ENCODE measurements at places on chromosomes 12 and 14.
A peak's percentile ranks its signal among the peaks of the same experiment; 100 is the strongest.

DNA sequence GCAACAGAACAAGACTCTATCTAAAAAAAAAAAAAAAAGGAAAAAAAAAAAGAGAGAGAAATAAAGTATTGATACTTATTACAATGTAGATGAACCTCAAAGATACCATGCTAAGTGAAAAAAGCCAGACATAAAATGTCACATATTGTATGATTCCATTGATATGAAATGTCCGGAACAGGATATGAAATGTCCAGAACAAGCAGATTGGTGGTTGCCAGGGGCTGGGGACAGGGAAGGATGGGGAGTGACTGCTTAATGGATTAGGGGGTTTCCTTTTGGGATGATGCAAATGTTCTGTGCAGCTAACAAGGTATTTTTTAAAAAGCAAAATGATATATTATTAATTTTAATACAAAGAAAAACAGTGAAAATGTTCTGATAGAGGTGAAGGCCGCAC is 5.0 kb downstream of the HVCN1 start:
- DNase-seq, result no peak

DNA sequence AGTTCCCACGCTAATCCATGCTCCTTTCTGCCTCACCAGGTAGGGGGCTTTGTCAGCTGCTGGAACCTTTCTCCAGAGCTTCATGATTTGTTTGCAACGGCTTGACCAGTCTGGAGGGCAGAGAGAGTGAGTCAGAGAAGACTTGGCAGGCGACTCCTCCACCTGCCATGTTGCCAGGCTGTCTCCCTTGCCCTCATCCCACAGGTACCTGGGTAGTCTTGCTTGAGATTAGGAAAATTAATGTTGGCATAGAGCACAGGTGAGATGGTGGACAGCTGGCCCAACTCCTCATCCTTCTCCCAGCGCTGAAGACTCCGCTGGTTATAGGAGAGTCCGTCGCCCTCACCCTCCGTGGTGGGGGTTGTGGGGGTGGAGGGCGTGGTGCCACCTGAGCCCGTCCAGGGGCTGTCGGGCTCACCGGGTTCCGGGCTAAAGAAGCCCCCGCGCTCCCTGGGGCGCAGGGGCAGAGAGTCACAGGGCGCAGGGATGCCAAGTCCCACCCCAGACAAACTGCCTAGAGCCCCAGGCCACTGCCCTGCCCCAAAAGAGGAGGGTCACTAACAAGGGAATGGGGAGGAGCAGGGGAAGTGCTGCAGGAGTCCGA is 18.6 kb downstream of the KMT2D start:
- no peak for DNase-seq

- DNase-seq, result no peak
These were observed 42.5 kb upstream of the HMGA2 start for GRCh38 chr12:65781681-65782269.

GRCh38 chr12:121787063-121788025 is 6.1 kb downstream of the RHOF start:
- DNase-seq, result no peak

- no peak for DNase-seq
These were observed 1.9 kb upstream of the CIROP start for GRCh38 chr14:23106747-23107045.

DNA sequence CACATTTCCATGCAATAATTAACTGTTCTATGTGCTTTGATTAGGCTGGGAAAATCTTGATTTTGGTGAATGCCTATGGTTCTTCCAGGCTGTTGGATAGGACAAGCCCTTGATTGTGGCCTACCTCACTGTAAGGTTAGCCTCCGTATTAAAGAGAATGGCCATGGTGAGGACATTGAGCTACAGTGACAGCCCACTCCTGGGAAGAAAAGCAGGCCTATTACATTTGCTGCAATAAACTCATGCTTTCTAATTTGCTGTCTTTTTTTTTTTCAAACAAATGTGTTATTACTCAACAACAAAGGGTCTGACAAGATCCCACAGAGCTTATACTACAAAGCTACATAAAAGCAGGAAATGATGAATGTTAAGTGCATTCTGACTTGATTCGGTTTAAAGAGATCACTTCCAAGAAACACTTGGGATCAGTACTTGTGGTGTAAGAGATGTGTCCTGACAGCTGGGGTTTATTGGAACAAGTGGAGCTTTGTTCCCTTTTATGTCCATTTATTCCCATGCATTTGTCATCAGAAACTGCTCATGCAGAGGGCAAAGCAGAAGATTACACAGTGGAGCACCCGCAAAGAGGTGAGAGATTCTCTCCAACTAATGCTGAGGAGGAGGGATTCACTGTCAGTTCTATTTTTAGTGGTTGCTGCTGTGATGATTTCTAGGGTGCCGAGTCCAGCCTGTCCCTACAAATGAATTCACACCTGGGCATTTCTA is 29.1 kb upstream of the KCNK10 start:
- peak; percentile 5 for DNase-seq

- DNase-seq, result no peak
These were observed 12.2 kb downstream of the SLC7A7 start for GRCh38 chr14:22802860-22803686.

GRCh38 chr12:5032821-5033220 is 10.9 kb upstream of the KCNA5 start:
- DNase-seq, result no peak

DNA sequence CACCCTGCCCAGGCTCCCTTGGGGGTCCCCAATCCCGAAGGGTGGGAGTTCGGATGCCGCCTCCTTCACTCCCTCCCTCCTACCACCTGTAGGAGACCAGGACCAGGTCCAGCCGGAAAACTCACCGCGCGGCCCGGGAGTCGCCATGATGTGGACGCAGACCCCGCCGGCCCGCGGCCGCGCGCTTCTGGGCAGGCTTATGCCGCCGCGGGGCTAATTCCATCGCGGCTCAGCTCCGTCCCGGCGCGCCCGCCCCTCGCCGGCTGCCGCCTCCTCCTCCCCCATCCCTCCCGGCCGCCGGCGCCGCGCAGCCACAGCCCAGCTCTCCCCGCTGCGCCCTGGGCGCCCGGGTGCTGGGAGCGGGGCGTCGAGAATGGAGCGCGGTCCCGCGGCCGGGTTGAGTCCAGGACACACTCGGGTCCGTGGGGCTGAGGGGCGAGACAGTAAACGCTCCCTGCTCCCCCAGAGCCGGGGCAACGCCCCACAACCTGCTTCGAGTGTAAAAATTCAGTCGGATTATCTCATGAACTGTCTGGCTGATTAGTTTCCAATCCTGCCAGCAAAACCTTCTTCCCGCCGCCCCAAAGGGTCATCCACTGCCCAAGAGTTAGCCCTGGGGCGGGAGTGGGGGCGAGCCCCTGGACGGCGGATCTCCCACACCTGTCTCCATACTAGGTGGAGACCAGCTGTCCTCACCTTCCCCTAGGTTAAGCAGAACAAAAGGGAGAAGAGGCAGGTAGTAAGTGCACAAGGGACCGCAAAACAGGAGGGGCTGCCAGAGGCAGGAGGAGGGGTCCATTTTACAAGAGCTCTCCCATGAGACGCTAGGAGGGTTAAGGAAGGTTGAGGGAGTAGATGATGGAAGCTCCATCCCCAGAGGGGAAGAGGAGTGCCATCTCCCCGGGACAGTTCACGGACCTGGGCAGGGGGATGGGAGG is at the start of gene ANO2:
TSS of gene ANO2 (minus strand) at position 189 of the 938 bp plus-strand sequence. CDS start at position 147, 42 bp downstream.
- peak; percentile 14 for DNase-seq

DNA sequence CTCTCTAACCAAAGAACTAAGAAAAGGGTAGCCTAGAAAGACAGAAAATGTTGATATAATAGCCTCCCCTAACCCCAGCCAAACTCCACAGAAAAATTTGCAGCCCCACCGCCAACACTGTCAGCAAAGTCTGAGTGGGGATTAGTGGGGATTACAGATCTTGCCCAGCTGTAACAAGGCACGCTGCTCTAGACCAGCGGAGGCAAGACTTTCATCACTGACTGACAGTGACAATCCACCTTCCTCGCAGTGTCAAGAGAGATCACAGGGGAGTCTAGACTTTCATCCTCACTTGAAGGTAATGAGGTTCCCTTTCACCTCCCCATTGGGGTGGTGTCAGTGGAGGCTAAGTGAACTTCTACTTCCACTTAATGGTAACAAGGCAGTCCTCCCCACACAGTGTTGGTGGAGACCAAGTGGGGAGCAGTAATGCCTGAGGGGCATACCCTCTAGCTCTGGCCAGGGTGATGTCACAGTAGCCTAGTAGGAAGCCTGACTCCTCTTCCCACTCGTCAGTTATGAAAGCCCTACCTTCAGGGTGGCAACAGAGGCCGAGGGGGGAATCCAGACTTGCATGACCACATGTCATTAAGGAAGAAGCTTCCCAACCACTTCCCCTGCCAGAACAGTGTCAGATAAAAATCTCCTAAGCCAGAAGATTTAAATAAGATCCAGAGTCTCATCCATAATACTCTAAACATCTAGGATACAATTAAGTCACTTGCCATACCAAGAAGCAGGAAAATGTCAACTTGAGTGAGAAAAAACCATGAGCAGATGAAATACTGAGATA is 91.7 kb upstream of the RASSF8 start:
- DNase-seq, result peak; percentile 24

- peak; percentile 53 for DNase-seq
These were observed 318.1 kb downstream of the AEBP2 start for GRCh38 chr12:19757317-19757877.

GRCh38 chr12:47408171-47408871 is 297.5 kb downstream of the RPAP3 start:
- DNase-seq, result no peak

GRCh38 chr12:50088577-50089335 is 3.6 kb downstream of the SMARCD1 start:
- peak; percentile 36 for DNase-seq

DNA sequence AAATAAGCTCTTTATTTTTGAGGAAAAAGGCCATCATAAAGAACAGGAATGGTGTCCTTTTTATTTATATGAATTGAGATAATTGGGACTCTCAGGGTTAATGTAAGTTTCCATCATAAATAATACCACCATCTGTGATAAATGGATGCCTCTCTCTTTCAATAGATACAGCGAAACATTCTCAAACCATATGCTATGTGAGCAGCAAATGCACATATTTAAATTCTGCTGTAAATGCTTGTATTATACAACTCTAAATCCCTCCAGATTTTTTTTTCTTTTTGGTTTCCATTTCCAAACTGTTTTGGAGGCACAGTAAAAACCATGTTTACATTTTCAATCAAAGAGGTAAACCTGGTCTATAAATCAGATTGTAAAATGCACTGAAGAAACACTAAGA is 132.3 kb downstream of the TMEM132C start:
- no peak for DNase-seq

DNA sequence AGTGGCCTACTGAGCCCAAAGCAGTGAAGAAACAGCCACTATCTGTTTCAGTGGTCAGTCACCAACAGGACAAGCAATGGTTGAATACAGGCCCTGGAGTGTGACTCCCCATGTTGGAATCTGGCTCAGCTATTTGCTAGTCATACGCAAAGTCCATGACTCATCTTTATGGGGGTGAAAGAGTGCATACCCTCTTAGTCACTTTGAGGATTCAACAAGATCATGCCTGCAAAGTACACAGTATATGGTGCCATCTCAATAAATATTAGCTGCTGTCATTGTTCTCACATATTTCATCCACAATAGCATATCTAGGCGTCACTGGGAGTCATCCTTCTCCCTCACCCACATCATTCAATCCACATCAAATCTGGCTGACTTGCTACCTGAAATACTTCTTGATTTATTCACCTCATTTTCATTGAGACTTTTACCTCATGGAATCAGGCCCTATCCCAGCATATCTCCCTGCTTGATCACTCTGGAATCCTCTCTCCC is 26.4 kb upstream of the STAB2 start:
- DNase-seq, result peak; percentile 98

DNA sequence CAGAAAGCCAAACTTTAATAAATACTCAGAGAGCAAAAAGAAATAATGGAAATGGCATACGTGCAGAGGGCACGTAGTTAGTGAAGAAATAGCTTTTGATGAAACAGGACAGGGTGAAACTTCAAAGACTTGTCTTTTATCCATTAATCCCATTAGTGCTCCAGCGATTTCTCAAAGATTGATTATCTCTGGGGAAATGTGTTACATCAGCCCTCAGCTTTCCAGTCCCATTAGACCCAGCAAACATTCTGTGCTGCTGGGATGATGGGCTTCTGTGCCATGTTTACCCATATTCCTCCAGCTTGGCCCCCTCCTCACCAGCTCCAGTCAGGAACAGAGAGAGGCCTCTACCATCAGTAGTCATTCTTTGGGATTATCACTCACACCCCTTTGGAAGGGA is 113.1 kb downstream of the CACNA1C start:
- no peak for DNase-seq

- DNase-seq, result no peak
These were observed 80.9 kb upstream of the FUT8 start for GRCh38 chr14:65331652-65332051.

GRCh38 chr12:24947541-24948419 is 1.1 kb downstream of the BCAT1 start:
- no peak for DNase-seq

- no peak for DNase-seq
These were observed 24.6 kb upstream of the ITPR2 start for GRCh38 chr12:26857465-26858176.

GRCh38 chr12:132586929-132587328 is 23.5 kb downstream of the LRCOL1 start:
- no peak for DNase-seq

DNA sequence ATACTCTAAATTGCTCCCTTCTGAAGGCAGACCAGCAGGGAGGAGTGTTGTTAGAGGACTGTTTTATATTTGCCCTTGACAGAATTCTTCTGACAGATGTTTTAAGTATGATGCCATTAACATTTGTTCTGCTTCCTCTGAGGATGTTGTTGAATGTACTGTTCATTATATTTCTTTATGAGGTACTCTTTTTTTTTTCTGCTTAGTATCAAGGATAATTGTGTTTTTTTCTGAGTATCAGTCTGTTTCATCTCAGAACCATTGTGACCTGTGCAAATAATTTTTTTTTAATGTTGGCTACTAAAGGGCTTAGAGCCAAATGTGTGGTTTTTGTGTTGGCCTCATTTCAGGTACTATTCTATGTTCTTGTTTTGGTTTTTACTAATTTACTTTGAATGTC is 10.6 kb downstream of the METAP2 start:
- DNase-seq, result peak; percentile 37

GRCh38 chr14:97065305-97066067 is 268.3 kb downstream of the VRK1 start:
- DNase-seq, result no peak

DNA sequence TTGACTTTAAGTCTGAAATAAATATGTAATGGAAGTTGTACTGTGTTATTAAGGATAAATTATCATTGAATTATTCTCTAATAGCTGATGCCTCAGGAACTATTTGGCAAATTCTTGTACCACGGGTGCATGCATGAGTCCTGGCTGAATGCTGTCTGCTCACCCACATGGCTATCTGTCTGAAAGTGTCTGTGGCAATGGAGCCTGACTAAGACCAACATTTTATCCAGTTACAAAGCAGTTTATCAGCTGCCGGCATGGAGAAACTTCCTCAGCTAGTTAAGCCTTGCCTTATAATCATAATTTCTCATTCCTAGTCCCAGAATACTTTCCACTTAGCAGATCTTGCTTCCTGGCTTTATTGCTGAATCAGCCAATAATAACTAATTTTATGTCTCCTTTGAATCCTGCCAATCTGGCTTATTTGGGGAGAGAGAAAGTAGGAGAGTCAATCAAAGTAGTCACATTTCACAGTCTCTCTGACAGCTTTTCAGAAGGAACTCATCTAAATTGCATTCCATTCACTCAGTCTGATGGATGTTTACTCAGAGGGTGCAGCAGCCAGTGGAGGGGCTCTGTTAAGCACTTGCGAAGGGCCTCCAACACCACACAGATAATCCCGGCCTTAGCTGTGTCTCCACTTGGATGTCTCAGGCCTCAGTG is 280.6 kb upstream of the CLEC14A start:
- DNase-seq, result peak; percentile 15

- DNase-seq, result no peak
These were observed 46.2 kb upstream of the GSC start for GRCh38 chr14:94816113-94816512.
